NCI-H526 treated with DMSO at 0.1 percent for 48 hours (cell line): ENCODE measurements at places on chromosomes 3 and 15.

DNA sequence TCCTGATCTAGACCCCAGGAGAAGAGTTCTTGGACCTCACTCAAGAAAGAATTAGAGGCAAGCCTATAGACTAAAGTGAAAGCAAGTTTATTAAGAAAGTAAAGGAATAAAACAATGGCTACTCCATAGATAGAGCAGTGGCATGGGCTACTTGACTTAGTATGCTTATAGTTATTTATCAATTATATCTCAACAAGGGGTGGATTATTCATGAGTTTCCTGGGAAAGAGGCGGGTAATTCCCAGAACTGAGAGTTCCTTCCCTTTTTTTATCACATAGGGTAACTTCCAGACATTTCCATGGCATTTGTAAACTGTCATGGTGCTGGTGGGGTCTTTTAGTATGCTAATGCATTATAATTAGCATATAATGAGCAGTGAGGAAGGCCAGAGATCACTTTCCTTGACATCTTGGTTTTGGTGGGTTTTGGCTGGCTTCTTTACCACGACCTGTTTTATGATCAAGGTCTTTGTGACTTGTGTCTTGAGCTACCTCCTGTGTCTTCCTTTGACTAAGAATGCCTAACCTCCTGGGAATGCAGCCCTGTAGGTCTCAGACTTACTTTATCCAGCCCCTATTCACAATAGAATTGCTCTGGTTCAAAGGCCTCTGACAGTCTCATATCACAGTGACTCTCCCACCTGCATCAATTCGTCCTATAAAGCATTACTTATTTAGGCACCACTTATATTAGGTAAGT, 35.3 kb upstream of the PLSCR2 start:
- no peak for DNase-seq

DNA sequence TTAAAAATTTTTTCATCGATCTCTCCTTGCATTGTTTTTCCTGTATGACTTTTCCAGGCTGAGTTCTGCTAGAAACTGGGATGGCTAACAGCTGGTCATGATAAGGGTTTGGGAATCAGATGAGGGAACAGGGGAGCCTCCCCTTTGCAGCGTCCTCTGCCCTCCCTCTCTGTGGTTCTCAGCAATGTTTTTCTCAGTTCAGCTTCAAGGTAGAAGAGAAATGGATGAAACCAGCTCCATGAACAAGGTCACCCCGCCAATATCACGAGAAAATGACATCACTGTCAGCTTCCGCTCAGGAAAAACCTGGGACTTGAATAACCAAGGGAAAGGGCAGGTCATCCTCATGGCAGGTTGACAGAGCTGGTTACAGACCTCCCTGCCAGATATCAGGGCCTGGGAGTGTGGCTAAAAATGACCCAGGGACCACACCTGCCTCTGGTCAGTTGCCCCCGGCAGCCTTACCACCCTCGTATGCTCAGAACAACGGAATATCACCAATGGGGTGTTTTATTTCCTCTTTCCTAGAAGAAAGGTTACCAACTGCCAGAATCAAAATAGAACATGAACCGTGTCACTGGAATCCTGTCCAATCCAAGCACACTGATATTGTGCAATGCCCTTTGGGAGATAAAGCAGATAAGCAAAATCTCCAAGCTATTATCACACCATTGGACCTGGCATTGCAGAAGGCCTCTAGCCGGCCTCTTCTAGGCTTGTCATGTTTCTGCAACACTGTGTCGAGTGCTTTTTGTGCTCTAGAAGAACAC, 26.1 kb downstream of the LSM3 start:
- no peak for DNase-seq

DNA sequence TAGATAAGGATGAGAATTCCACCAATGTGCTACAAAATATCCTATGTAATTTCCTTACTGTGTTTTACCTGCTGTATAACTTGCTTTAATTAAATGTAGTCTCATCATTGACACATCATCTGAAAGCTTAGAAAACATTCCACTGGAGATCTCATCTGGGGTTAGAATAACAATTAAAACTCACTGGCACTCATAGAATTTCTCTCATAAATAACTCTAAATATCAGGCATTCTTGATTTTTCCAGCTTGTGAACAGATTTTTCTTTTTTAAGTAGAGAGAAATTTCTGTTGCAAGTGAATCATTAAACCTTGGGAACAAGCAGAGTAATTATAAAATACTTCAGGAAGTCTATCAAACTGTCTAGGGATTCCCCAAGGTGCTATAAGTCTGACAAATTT, 843.8 kb downstream of the NAALADL2 start:
- no peak for DNase-seq

DNA sequence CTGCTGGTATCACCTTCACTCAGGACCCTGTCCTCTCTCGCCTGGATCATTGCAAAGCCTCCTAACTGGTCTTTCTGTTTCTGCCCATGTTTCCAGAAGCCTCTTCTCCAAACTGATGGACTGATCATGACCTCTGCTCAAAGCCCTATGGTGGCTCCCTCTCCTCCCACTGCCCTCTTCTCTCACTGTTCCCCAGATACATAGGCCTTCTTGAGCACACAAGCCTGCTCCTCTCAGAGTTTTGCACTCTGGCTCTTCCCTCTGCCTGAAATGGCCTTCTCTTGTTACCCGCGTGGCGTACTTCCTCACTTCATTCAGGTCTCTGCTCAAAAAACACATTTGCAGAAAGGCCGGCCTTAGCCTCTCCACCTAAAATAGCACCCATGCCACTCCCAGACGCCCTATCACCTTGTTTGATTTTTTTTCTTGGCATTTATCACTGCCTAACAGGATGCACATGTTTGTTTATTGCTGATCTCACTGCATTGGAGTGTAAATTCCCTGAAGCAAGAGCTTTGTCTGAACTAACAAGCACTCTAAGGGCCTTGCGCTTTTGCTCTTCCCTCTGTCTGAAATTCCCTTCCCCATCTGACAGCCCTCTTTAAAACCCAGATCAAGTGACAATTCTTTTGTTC, 1.4 kb upstream of the ETFA start:
- no peak for DNase-seq

DNA sequence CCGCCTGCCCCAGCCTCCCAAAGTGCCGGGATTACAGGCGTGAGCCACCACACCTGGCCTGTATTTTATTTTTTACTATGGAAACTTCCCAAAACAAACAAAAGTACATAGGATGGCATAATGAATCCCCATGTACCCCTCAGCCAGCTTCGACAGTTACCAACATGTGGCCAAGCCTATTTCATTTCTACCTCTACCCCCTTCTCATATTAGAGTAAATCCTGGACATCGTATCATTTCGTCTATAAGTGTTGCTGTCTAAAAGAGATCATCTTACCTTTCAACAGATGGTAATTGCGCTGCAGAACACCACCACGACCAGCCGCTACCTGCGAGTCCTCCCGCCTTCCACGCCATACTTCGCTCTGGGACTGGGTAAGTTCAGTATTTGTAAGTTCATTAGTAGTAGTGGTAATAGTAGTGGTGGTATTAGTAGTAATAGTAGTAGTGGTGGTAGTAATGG, 44.9 kb downstream of the DLEC1 start:
- DNase-seq = no peak
